ENCODE measurements at places on chromosomes 6 and 20.

DNA sequence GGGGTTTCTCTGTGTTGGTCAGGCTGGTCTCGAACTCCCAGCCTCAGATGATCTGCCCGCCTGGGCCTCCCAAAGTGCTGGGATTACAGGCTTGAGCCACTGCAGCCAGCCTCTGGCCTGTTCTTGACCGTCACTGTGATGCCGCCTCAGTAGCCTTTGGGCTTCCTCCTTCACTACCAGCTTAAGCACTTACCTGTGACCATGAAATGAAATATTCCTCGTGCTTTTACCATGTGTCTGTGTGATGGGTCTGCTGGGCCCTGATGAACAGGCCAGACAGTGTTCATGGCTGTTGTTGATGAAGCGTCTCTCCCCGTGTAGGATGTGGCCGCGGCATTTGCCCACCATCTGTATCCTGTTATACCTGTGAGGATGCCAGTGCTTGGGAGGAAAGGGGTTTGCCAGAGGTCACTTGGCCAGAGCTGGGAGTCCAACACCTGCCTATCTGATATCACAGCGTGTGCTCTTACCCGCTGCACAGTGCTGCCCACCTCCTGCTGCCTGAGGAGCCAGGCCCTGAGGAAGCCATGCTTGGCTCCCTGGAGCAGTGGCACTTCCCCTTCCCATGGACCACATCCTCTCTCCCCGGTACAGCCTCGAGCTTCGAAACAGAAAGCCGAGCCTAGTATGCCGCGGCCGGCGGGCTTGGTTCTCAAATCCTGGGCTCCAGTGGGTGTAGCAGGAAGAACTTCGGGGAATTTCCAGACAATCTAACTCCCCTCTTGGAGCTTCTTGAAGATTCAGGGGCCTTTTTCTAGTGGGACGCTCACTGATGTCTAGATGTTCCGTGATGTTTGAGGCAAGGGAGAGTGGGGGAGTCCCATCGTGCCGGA is 167.9 kb downstream of the ZDHHC14 start:
- DNase-seq = no peak

DNA sequence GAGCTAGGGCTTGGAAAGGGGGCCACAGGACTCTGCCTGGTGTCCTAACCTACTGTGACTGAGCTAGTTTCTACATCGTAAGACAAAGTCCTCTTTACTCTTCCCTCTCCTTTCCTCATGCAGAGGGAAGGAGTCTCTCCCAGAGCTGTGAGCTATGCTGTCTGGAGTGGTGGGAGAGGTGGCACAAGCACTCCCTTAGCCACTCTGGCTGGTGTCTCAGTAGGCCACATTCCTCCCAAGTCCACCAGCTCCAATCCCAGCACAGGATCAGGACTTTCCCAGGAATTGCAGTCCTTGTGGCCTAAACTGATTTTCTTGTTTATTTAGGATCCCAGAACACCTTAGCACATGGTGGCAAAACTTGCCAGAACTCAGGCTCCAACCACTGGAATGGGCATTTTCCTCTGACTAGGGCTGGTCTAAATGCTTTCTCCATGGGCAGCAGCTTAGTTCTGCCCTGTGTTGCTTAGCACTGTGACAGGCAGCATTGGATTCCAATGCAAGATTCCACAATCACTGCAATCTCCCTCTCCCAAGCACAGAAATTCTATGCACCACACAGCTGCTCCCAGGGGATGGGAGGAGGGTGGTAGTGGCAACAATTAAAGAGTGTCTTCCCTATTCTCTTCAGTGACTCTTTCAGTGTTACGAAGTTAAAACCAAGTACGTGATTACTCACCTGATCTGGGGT is 733.3 kb downstream of the HACE1 start:
- DNase-seq = no peak

GRCh38 chr20:18847226-18847755 is 33.7 kb downstream of the SCP2D1 start:
- DNase-seq = no peak

DNA sequence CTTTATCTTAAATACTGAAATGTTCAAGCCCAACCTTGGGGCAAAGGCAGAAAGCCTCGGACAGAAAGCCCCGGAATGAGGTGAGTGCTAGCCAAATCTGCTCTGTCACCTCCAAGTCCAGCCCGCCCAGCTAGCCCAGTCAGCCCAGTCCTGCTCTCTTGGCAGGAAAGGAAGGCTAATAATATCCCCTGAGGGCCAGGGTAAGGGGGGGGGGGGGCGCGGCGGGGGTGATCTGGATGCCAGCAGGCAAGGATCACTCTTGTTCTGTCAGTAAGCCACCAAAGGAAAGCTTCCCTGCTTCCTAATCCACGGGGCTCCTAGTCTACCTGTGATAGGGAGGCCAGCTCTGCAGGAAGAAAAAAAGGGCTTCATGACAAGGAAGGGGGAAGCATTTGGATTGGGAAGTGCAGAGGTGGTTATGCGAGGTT is 1.1 kb downstream of the NDRG3 start:
- DNase-seq = no peak

- no peak for DNase-seq
These were observed 21.6 kb downstream of the KCNB1 start for GRCh38 chr20:49460916-49461315.

DNA sequence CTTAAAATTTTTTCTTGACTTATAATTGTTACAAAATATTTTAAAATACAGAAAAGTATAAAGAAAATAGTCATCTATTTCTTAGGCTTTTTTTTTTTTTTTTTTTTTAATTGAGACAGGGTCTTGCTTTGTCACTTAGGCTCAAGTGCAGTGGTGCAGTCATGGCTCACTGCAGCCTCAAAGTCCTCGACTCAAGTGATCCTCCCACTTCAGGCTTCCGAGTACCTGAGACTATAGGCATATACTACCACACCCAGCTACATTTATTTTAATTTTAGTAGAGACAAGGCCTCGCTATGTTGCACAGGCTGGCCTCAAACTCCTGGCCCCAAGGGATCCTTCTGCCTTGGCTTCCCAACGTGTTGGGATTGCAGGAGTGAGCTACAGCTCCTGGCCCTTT is 5.3 kb upstream of the ACAT2 start:
- DNase-seq = no peak

DNA sequence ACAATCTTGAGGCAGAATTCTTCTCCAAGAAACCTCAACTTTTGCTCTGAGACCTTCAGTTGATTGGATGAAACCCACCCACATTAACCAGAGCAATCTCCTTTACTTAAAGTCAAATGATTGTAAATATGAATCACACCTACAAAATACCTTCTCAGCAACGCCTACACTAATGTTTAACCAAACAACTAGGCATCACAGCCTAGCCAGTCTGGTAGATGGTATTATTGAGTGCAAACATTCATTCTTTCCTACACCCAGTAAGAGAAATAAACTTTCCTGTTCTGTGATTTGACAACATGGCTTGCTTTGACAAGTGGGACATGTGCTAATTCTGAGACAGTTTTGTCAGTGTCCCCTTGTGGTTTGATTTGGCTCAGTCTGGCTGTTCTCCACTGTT is 252.2 kb downstream of the HACE1 start:
- DNase-seq = no peak

- DNase-seq = no peak
These were observed 83.2 kb downstream of the LAMP5 start for GRCh38 chr20:9597547-9597946.

DNA sequence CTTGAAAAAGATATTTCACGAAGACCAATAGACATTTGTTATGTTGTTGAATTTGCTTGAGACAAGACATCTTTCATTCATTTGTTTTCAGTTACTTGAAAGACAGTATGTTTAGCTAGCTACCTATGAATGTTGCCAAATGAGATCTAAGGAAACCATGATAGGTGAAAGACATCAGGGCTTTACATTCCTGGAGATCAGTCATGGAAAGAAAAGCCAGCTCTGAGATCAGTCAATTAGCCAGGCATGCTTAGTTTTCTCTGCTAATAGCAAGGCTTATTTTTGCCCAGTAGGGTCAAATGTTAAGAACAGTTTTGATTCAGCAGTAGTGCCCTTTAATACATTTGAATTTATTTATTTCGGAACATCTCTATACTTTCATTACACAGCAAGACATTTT is 116.5 kb upstream of the EDN1 start:
- no peak for DNase-seq

- peak; percentile 53 for DNase-seq
These were observed 546 bp downstream of the C6orf136 start for GRCh38 chr6:30647242-30648116.

- DNase-seq = no peak
These were observed 590.9 kb upstream of the CITED2 start for GRCh38 chr6:139965393-139965792.

DNA sequence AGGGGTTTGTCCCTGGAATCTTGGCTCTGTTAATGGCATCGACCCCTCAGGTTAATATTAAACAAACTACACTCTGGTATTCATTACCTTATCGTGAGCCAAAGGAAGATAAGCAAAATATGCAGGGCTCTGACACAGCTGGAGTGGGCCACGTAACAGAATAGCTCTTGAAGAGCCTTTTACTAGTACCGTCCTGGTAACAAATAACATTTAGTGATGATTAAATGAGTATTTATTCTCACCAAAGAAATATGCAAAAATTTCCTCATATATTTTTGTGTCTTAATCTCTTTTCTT is 20.1 kb upstream of the UTRN start:
- DNase-seq = no peak
